Pulmonary artery endothelial cell (primary cell): ENCODE measurements at places on chromosomes 13 and 19. TPM values are rescaled to one million over a fixed set of nuclear protein-coding genes. Genes with fewer than 3 reads are reported as not detected.

- DNase-seq, result no peak
These were observed 3.9 kb downstream of the FFAR1 start for GRCh38 chr19:35351411-35352176.

GRCh38 chr13:106680796-106681472, 113.0 kb upstream of the ARGLU1 start:
- peak; percentile 20 for DNase-seq

DNA sequence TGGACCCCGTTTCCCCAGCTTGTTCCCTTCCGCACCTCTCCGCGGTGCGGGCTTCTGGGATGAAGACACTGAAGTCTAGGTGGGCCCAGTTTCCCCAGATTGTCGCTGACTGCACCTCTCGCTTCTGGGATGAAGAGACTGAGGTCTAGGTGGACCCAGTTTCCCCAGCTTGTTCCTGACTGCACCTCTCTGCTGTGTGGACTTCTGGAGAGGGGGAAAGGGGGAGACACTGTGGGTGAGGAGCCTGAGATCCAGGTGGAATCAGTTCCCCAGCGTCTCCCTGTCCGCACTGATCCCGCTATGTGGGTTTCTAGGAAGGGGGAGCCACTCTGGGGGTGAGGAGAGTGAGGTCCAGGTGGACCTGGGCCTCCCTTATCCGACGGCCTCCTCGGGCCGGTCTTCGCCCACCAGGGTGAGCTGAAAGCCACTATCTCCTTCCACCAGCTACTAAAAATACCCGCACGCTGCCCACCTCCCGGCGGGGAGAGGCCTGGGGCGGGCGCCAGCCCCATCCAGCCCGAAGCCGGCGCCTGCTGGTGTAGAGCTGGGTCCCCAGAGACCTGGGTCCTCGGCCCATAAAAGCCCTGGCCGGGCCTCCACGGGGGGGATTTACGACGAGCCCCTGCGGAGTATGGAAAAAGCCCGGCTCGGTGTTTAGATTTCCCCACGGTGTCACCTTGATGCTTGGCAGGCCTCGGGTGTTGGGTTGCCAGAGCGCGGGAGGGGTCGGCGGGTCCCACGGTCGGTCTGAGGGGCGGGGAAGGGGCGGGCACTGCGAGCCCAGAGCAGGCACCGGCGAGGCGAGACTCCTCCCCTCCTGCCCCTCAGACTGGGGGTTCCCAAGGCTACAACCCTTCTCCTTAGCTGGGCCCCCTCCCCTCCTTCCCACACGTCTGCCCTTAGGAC, 10.6 kb downstream of the FUT6 start:
- DNase-seq, result no peak

DNA sequence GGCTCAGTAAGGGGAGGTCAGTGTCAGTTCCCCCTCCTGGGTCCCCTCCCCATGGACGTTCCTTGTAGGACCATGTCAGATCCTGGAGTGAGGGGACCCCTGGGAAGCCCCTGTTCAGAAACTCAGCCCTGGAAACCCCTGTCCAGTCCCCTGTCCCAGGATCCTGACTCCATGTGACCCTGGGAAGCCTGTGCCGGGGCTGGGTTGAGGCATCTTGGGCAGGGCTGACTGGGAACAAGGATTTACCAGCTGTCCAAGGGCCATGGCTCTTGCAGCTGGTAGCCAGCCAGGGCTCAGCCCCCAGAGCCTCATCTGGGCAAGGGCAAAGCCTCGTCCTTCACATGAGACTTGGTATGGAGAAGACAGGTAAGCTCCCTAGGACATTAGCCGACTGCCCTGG, 25.1 kb downstream of the CEACAM4 start:
- DNase-seq, result no peak

GRCh38 chr13:20106742-20107141, 54.1 kb downstream of the GJA3 start:
- DNase-seq, result no peak

DNA sequence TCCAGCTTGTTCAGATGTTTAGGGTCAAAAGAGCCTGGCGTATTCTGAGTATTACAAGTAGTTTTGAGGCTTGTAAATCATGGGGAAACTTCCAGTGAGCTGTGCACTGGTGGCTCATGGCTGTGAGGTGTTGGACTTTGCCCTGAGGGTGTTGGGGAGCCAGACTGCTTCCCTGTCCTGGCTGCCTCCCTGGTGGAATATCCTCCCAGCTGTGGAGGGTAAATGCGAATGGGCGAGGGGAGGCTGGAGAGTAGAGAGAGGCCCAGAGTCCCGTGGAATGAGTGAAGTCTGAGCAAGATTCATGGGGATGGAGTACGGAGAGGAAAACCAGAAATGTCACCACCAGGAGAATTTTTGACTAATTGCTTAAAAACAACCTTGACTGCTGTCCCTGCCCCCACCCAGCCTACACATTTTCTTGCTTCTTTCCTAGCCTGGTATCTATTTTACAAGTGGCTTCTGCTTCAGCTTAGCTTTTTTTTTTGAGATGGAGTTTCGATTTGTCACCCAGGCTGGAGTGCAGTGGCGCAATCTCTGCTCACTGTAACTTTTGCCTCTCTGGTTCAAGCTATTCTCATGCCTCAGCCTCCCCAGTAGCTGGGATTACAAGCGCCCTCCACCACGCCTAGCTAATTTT, 3.7 kb downstream of the SNRPA start:
- no peak for DNase-seq

DNA sequence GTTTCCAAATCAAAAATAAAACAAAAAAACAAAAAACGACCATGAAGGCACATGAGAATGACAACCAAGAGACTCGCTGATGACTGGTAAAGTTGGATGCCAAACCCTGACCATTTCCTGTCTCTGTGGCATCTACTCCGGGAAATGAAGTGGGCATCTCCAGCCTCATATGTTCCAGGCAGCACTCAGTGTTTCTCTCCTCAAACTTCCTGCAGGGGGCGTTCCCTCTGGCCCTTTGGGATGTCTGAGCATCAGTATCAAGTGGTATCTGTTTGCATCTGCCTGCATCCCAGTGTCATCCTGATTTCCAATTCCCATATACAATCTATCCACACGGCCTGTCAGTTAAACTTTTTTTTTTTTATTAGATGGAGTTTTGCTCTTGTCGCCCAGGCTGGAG, 9.8 kb upstream of the SIGLEC12 start:
- DNase-seq, result no peak

DNA sequence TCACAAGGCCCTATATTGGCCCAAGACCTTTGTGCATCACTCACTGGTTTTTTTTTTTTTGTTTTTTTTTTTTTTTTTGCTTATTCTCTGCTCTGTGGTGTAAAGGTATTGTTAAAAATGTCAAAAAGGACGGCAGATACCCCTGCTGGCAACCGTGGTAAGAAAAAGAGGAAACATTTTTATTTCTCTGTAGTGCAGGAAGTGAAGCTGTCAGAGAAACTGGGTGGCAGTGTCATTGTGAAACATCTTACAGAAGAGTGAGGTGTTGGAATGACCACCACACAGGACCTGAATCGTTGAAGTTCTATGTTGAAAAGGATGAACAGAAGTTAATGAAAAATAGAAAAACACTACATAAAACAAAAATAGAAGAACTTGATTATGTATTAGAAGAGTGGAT, 346.4 kb downstream of the FGF9 start:
- no peak for DNase-seq

DNA sequence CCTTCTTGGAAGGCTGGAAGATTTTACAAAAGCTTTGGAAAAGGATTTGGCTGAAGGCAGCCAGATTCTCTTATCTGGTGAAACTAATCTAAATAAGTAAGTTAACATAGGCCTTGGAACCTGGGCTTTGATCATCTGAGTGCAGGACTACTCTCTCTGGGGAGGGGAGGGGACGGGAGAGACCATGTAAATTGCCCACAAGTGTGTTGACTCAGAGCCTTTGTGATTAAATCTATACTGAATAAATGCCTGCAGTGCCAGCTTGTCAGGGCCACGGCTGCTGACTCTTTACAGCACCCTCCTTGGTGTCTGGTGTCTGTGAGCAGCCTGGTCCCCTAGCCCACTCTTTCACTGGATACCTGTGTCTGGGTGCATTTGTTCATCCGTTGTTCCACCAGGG, 251.4 kb downstream of the ITGBL1 start:
- no peak for DNase-seq

GRCh38 chr13:102234618-102235017, 167.2 kb downstream of the FGF14 start:
- no peak for DNase-seq

- DNase-seq, result no peak
These were observed 255.0 kb upstream of the SLITRK1 start for GRCh38 chr13:84137292-84137691.

The TNNI3 gene
- total RNA-seq, result not detected in 2 replicates

The NR2C2AP gene
- 11.4 and 19.5 TPM in 2 replicates for total RNA-seq

The NAPSA gene
- under 0.01 and 0.11 TPM in 2 replicates for total RNA-seq

The IL12RB1 gene
- total RNA-seq, result 0.18 TPM in 1 of 2 replicates, not detected in the other

The CCDC194 gene
- 0.13 and 0.63 TPM in 2 replicates for total RNA-seq

The SERTAD1 gene
- total RNA-seq, result 18.8 and 22.9 TPM in 2 replicates
